ENCODE measurements at places on chromosomes 3 and 15. TPM values are rescaled to one million over a fixed set of nuclear protein-coding genes. Genes with fewer than 3 reads are reported as not detected.

Gene SH3GL3
- 2.8 TPM for total RNA-seq

Gene OR5K4
- total RNA-seq = not detected

Gene ATP10A
- total RNA-seq = not detected

Gene IQCF5
- not detected for total RNA-seq

Gene PLIN1
- not detected for total RNA-seq

Gene PLA2G4D
- total RNA-seq = not detected

Gene DPPA2
- total RNA-seq = 0.42 TPM

Gene NMB
- 6.9 TPM for total RNA-seq

Gene GHSR
- total RNA-seq = not detected

Gene SEMA3B
- 5.4 TPM for total RNA-seq

Gene FSIP1
- total RNA-seq = 1.5 TPM

Gene FMN1
- total RNA-seq = 1.1 TPM

Gene TMCO5A
- not detected for total RNA-seq

Gene KNG1
- not detected for total RNA-seq

Gene KLF15
- 0.74 TPM for total RNA-seq

Gene CYP8B1
- total RNA-seq = not detected

Gene ZSCAN2
- 40.0 TPM for total RNA-seq
